ENCODE measurements at places on chromosomes 6 and 20.

DNA sequence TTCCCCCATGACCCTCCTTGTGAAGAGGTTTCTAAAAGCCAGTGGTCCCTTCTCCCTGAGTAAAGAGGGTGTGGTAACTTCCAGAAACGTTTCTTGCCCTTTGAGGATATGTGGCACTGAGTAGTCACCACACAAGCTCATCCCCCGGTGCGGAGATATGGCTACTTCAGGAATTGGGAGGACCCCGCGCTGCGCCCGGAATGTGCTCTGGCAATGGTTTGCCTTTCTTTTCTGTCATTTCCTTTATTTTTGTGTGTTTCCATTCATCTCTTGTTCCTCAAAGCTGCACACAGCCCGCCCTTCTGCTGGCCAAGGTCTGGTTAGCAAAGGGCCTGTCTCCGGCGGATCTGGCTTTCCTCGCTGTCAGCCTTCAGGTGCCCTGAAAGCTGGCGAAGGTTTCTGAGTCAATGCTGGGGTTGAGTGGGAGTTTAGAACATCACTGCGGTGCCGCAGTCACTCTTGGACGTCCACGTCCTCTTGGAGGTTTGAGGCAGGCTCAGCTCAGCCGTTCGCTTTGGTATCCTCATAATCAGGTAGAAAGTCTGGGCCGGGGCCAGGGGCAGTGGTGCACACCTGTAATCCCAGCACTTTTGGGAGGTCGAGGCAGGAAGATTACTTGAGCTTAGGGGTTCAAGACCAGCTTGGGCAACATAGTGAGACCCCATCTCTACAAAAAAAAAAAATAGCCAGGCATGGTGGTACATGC is 67.2 kb downstream of the TCP11 start:
- no peak for DNase-seq

DNA sequence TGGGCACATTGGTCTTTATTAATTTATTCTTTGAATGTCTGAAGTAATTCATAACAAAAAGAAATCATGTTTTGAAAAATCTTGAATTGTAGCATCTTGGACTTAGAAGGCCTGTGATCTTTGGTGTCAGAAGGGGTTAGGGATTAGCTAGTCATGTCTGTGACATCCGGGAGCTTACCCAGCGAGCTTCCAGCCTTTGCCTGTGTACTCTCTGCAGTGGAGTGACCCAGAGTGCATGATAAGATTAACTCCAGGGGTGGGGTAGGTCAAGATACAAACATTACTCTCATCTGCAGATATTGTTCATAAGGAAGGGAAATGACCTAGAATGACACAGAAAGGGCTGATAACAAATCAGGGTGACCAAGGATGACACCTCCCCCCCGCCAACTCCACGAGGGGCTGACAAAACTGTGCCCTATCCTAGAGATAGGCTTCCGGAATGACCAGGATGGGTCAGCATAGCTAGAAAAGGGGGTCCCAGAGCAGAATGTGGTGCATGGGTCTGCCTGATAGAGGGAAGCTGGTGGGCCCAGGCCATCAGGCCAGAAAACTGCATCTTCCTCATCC is 56.6 kb upstream of the BLCAP start:
- no peak for DNase-seq

DNA sequence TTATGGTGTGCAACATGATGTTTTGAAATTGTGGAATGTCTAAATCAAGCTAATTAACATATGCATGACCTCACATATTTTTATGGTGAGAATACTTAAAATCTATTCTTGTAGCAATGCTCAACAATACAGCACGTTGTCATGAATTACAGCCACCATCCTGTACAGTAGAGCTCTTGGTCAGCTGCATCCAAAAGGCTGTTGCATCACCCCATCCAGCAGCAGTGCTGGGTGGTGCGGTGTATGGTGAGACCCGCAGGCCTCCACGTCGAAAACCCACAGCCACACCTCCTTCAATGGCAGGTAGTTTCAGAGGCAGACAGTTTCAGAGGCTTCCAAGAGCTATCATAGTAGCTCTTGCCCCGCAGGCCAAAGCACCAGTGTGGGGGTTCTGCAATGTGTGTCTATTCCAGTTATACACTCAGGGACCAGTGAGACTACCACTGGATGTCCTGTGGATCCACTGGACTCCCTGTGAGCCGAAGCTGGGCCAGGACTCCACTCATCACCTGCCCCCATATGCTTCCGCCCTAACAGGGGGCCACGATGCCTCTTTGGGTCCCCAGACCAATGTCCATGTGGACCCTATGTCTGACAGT is 23.4 kb downstream of the PACSIN1 start:
- DNase-seq, result peak; percentile 28

DNA sequence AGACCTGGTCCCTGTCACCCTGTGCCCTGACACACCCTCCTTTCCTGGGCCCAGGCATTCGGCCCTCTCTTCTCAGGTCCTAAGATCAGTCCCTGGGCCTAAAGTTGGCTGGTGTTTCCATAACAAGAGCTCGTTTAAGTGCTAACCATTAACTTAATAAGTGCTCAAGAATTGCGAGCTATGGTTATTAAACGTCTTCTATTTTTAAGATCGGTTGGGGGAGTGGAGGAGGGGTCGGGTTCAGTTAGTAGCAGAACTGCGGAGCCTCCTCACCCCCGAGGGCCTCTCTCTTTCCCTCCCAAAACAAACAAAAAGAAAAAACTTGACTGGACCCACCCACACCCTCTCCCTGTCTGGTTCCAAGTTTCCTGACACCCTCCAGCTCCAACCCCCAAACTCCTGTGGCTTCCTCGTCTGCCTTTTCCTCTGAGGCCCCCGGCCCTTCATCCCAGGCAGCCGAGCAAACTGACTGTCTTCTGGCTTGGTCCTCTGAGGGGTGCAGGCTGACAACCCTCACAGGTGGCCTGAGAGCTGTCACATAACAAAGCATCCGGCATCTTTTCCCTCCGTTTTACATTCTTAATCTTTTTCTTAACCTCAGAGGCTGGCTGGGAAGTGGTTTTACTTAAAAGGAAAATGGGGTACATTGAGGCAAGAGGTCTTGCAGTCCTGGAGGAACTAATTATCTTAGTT is 2.0 kb downstream of the STK35 start:
- peak; percentile 15 for DNase-seq

DNA sequence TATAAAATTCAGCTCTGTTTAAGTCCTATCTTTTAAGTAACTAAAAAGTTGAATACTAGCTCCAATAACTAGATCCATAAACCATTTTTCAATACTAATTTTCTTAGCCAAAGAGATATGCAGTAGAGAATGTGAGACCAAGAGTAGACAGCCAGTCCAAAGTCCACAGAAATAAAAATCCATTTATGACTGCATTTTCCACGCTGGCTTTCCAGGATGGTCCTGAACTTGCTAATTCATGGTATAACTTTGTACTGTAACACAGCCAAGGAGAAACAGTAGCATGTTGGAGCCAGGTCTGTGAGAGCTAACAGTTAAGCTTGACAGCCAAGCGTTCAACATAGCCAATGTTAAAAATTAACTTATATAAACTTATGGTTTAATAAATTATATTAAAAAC is 156.2 kb downstream of the GMPR start:
- DNase-seq, result no peak

DNA sequence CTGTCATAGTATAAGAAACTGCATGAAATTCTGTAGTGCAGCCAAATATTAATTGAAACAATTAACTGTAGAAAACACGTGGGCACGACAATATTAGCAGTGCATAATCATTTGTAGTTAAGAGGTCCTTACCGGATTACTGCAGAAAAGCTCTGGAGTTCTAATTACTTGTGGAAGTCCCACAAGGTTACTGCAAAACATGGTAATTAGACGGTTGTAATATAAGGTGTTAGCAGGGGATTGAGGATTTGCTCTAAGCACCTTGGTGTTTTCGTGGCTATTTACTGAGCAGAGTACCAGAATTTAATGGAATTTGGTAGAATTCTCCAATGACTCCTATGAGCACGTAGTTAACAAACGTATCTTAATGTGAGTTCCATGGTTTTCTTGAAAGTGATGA is 473.6 kb upstream of the AGPAT4 start:
- DNase-seq, result no peak

DNA sequence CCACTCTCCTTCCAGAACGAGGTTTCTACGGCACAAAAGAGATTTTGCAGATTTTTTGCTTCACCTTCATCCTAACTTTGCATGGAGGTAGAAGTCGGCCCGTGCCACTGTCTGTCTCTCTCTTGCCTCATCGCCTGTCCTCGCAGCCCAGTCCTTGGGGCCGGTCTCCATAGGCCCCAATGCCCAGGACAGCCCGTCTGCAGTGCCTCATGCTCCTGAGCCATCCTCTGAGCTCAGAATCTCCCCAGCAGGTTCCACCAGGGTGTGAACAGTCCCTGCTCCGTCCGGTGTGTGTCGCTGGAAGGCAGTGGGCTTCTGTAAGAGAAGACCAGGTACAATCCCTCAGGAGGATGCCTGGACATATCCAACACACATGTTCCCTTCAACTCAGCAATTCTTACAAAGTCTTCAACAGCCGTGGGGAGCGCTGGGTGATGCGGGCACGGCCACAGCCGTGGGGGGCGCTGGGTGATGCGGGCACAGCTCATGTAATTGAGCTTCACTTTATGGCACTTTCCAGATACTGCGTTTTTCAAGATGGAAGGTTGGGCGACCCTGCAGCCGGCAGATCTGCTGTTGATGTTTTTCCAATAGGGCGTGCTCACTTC is 231.9 kb downstream of the DLL1 start:
- no peak for DNase-seq

DNA sequence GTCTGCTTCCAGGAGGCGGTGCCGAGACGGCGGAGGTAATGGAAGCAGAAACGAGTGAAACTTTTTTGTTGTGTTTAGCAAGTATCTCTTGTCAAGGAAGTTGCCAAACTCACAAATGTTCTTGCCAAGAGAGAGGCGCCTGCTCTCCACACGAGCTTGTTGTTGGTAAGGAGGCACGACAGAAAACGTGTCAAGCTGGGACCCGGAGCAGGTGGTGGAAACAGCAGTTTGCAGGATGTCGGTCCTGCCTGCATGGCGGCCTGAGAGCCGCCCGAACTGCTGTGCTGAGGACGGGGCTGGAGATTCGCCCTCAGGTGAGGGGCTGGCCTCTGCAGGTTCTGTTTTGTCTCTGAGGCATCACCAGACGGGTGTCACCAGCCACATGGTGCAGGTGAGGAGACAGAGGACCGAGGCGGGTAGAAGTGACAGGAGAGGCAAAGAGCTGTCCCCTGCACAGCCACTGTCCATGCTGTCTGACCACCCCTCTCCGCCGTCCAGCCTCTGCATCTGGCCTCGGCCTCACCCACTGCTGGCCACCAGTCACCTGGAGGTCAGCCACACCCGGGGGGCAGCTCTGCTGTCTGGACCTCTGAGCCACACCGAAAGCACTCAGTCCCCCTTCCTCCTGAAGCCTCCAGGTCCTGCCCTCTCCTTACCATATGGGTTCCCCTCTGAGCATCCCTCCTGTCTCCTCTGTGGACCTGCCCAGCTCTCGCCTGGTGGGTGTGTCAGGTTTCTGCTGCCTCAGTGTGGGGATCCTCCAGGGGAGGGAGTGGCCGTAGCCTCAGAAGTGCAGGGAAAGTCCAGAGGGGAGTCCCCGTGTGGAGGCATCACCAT is 261.5 kb downstream of the TAF4 start:
- peak; percentile 23 for DNase-seq

DNA sequence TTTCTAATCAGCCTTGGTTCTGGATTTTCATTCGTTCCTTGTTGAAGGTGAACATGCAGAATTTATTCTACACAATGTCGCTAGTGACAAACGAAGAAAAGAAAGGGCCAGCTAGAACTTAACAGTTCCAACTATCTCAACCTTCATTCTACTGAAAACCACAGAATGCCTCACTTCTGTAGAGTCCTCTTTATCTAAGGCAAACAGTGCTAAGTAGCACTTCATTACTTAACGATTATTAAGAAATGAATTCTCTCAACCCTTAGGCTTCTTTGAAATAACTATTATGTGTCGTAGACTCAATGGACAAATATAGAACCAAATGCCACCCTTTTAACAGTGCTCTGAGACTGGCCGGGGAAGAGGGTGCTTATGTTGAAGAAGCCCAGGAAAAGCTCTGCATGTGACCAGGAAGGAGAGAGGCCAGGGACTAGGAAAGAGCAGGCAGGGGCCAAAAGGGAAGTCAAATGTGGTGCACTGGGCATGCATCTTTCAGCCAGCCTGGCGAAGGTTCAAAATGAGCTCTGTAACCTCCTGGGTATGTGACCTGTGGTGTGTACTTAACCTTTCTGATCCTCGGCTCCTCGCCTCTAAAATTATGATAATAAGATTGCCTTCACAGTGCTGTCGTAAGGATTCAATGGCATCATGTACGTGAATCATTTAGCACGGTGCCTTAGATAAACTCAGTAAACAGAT is 55.4 kb upstream of the BMP2 start:
- DNase-seq, result no peak

GRCh38 chr6:6005051-6006005 is 1.4 kb downstream of the NRN1 start:
- no peak for DNase-seq

DNA sequence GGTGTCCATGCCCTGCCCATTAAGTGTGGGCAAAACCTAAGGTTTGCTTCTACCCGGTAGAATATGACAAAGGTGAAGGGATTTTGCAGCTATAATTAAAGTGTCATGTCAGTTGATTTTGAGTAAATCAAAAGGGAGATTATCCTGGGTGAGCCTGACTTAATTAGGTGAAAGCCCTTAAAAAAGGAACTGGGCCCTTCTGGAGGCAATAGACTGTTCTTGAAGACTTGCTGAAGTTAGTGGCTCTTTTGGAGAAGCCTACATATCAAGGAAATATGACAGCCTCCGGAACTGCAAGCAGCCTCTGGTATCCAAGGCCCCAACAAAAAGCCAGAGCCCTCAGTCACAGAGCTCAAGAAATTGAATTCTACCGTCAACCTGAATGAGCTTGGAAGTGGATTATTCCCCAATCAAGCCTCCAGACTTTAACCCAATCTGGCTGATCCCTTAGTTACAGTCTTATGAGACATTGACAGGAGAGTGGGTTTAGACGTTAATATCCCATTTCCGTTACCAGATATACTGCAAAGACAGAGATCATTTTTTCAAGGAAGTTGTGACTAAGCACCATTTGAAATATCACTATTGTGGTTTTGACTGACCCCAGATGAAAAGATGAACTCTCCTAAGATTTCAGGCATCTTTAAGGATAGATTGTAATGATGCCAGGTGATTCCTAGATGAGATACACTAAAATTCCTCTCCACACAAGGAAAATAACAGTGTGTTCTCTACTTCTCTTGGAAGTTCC is 303.4 kb downstream of the PLCB1 start:
- no peak for DNase-seq

GRCh38 chr6:161217628-161218027 is 56.2 kb downstream of the AGPAT4 start:
- DNase-seq, result no peak

GRCh38 chr6:169729961-169730360 is 5.7 kb upstream of the PHF10 start:
- no peak for DNase-seq

GRCh38 chr6:108961985-108962384 is 113.8 kb downstream of the ARMC2 start:
- DNase-seq, result peak; percentile 89
